ENCODE measurements at places on chromosomes 2 and 18.

- peak; percentile 39 for DNase-seq
These were observed 127.3 kb downstream of the DNER start for GRCh38 chr2:229586746-229587705.

DNA sequence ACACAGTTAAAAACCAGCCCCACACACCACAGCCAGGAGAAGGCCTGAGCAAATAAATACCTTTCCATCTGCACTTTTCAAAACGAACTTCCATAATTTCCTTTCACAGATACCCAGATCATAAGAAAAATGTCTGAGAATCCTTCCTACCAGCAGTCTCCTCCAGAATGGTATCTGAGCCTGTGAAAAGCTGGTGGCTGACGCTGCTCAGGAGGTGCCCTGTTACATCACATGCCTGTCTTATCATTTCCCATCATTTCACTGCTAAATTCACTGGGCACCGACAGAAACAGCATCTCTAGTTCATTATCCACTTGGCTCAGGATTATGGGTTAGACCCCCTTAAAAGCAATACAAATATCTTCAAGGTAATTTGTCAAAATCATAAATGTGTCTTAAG lies 4.4 kb downstream of the CRACDL start:
- no peak for DNase-seq

GRCh38 chr2:218996937-218997336 lies 3.7 kb upstream of the CRYBA2 start:
- DNase-seq = peak; percentile 84

GRCh38 chr2:174623690-174624089 lies 26.1 kb upstream of the WIPF1 start:
- DNase-seq = no peak

DNA sequence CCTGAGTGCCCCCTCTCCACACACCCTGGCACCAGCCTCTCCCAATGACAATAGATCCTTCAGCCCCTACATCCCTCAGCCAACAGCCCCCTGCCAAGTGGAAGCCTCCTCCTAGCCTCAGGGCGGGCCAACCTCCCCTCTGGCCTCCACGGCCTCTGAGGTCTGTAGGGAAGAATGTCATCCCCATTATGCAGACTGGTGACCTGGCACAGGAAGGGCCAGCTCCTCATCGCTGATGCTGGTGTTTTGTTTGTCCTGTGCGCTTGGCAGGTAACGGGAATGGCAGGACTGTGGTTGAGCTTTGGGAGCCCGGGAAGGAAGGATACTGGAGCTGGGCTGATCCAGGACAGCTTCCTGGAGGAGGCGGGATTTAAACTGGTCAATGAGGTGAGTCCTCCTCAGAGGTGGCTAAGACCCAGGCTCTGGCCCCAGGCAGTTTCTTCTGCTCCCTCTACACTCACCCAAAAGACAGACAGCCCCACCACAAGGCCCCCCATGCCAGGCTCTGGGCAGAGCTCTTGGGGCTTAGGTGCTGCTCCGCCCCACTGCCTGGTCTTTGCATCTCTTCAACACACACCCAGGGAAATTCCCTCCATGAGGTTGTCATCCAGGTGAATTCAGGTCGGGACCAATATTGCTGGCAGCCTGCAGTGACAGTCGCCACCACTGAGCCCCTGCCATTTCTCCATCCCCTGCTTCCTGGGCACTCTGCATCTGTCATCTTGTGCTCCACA lies 75.2 kb upstream of the SMAD7 start:
- DNase-seq = no peak

DNA sequence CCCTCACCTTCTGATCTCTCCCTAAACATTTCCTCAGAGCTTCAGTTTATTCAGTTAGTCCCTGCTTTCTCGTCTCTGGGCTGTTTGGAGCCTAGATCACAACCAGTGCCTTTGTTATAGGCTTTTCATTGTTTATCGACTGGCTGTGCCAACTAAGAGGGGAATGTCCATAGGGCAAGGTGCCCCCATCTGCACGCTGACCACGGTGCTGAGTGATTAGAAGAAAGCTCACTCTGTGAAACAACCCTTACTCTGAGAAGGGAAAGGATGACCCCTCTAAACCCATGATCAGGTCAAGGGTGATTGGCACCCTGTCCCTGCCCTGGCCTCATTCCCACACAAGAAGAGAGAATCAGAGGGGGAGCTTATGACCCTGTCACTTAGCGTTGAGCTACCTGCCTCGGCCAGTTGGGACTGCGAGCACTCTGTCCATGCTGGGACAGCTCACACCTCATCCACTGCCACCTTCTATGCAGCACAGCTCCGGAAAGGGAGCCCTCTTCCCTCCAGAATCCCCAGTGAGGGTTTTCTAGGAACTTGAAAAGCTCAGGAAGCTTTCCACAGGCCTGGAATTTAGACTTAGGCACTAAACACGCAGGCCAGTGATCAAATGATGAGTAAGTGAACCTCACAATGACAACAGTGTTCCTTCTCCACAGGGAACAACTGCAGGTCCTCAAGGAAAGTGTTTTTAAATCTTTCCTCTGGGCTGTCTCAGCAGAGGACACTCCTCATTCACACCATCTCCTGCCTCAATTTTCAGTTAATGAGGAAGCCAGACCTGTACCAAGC lies 2.3 kb upstream of the ACTG2 start:
- DNase-seq = no peak

GRCh38 chr2:175698061-175698460 lies 304.0 kb downstream of the LNPK start:
- DNase-seq = no peak

GRCh38 chr2:18209934-18210639 lies 331.6 kb downstream of the KCNS3 start:
- DNase-seq = no peak

DNA sequence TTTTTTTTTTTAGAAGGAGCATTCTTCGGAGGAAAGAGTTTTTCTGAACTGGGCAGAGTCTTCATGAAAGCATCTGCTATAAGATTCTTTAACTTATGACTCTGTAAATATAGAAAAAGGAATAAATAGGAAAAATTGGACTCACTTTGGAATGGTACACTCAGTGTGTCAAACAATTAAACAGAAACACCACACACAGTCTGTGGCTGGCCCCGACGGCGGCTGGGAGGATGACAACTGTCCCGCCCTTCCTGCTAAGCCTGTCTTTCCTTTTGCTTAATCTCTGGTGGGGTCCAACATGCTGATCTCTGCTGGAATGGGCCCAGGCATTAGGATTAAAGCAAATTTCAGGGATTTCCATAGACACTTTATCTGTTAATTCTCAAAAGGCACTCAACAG lies 12.5 kb upstream of the RAB31 start:
- DNase-seq = no peak

GRCh38 chr2:165313509-165313908 lies 74.3 kb downstream of the SCN2A start:
- no peak for DNase-seq

DNA sequence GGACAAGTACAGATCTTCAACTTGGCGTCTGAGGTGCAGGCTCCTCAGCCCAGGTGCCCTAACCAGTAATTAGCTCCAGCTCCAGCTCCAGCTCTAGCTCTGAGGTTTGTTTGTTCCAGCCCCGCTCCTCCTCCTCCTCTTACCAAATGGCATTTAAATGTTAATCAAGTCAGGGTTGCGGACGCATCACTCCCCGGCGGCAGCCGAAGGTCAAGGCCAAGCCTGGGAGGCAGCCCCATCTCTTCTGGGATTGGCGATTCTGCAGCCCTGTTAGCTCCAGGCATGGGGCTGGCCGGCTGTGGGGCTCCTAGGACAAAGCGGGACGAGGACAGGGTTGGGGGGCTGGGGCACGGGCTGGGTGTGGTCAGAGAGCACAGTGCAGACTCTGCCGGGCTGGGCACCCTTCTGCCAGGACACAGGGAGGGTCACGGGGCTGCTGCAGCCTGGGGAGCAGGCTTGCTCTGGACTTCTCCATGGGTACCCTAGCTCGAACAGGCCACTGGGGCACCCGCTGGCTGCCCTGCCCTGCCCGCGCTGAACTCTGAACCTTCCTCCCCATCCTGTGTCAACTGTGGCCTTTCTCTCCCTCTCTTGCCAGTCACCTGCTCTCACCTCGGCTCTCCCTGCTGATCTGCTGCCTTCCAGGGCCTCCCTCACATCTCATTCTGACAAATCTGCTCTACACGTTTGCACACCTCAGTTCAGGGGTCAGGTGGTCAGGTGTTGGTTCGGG lies 203.3 kb downstream of the CELF4 start:
- DNase-seq = no peak

GRCh38 chr2:84939426-84940087 lies 31.4 kb upstream of the KCMF1 start:
- no peak for DNase-seq

Measured in NCI-H1105 (cell line).